Cardiac muscle cell (in vitro differentiated cells and primary cell): ENCODE measurements at places on chromosomes 3 and 15. TPM values are rescaled to one million over a fixed set of nuclear protein-coding genes. Genes with fewer than 3 reads are reported as not detected.

MEX3B gene
- 12.4 and 12.7 TPM in 2 replicates for total RNA-seq

PPIP5K1 gene
- total RNA-seq = 16.0 and 20.0 TPM in 2 replicates

GABRG3 gene
- not detected in 2 replicates for total RNA-seq

DMXL2 gene
- total RNA-seq = 20.3 and 34.0 TPM in 2 replicates

PRR20G gene
- total RNA-seq = not detected in 2 replicates

FYTTD1 gene
- total RNA-seq = 24.3 and 46.8 TPM in 2 replicates

RETNLB gene
- not detected in 2 replicates for total RNA-seq
